ENCODE measurements at places on chromosomes 3 and 15. TPM values are rescaled to one million over a fixed set of nuclear protein-coding genes. Genes with fewer than 3 reads are reported as not detected.

Gene TEX9
- 5.7 TPM for total RNA-seq

DNA sequence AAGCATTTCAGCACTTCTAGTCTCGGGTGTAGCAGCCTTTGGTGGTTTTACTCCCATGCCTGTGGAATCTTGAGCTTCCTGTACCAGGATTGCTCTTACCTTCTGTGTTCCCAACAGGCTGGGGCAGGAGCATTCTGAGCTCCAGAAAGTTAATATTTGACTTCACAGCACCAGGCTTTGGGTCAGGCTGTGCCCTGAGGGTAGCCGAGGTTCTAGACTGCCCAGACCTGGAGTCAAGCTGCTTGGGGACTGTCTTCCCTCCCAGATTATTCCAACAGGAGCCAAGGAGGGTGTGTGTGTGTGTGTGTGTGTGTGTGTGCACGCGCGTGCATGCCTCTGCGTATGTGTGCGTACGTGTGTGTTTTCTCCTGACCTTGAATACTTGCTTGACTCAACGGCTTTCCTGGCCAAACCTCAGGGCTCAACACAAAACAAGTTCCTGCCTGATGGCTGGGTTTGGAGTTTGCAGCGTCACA, 94.8 kb downstream of the FLNB start:
- no peak for DNase-seq

GRCh38 chr3:180680097-180680430, 775 bp upstream of the CCDC39 start:
- no peak for DNase-seq

DNA sequence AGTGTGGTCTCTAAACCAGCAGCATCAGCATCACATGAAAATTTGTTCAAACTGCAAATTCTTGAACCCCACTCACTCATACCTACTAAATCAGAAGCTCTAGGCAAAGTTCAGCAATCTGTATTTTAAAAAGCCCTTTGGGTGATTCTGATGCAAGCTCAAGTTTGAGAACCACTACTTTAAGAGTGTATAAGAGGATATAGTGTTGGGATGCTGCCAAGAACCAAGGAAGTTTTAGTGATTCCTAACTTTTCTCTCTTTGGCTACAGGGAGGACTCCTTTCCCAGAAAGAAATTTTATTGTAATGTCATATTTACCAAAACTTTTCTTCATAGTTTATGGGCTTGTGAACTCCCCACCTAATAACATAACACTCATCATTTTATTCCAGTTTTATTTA, 422.2 kb downstream of the TBC1D5 start:
- no peak for DNase-seq

DNA sequence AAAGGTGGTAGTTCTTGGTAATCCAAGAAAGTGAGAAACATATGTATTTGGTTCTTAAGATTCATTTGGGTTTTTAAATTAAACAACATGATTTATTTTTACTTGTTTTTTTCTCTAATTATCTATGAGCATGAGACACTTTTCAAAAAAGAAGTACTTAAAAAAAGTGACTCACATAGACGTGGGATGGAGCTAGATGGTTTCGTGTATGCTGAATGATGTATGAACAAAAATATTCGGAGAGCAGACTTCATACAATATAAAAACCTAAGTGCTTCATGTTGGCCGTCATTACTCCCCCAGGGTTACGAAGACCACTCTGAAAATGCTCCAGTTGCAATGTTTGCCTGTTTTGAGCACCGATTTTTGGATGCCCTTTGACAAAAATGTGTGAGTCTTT, 90.9 kb downstream of the RORA start:
- no peak for DNase-seq

Gene GOLGA6L24
- not detected for total RNA-seq

DNA sequence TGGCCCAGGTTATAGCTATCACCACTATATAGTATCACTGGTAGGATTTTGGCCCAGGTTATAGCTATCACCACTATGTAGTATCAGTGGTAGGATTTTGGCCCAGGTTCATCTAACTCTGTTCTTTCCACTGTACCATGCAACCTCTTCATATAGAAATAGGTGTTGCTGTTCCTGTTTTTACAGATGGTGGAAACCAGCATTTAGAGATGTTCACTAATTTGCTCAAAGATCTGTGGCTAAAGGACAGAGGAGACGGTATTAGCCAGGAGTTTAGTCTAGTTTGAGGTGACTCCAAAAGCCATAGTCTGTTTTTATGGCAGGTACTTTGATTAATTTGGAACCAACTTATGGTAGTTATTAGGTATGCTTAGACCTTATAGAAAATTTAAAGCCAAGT, 3.1 kb downstream of the LRCH3 start:
- no peak for DNase-seq

Gene CPN2
- total RNA-seq = not detected

Gene GDPGP1
- 16.8 TPM for total RNA-seq

GRCh38 chr3:133829310-133829707, 23.7 kb downstream of the SRPRB start:
- no peak for DNase-seq

GRCh38 chr15:31503256-31503655, 176.6 kb downstream of the KLF13 start:
- no peak for DNase-seq

GRCh38 chr3:23809840-23810342, 4.1 kb downstream of the UBE2E1 start:
- DNase-seq = no peak
